ENCODE measurements at places on chromosomes 12 and 14. TPM values are rescaled to one million over a fixed set of nuclear protein-coding genes. Genes with fewer than 3 reads are reported as not detected.

DNA sequence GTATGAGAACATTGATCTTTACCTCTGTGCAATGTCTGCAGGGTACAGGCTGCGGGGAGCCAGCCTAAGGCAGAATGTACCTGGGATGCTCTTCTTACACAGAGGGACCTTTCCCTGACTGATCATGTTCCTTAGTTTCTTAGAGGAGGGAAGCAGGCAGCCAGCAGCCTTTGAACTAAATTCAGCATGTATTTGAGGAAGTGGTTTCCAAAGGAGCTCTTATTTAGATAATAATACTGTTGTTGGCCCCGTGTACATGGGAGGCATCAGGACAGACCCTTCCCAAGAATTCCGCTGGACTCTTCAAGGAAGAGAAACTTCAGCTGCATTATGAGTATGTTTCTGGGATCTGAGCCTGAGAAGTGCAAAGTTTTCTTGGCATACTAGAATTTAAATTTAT is 98.8 kb downstream of the CCDC92 start:
- no peak for DNase-seq

GRCh38 chr14:87111741-87112140 is 881.2 kb downstream of the GALC start:
- peak; percentile 65 for DNase-seq

Gene AVPR1A
- total RNA-seq = 27.1 TPM

DNA sequence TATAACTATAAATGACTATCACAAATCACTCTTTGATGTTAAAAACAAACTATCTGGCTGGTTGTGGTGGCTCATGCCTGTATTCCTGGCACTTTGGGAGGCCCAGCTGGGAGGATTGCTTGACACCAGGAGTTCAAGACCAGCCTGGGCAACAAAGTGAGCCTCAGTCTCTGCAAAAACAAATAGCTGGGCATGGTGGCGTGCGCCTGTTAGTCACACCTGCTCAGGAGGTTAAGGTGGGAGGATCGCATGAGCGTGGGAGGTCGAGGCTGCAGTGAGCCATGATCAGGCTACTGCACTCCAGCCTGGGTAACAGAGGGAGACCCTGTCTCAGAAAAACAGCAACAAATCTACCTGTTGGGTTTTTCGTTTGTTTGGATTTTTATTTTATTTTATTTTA is 5.4 kb downstream of the TXNRD1 start:
- DNase-seq = no peak

DNA sequence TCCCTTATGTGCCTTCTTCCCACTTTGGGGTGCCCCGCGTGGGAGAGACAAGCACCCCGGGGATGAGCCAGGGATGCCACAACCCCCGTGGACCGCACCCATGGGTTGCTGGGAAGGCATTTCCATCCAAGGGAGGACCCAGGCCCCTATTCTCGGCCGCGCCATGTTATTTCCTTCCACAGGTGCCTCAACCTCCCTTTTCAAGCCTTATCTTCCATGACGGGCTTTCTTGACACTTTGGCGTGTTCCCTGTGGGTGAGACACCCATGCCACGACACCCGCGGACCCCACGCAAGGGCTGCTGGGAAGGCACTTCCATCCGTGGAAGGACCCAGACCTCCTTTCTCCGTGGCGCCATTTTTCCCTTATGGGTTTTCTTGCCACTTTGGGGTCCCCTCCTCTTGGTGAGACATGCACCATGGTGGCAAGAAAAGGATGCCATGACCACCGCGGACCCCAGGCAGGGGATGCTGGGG is 269.2 kb downstream of the ALG10 start:
- DNase-seq = no peak

Gene ITGA7
- 278 TPM for total RNA-seq

Gene TMX1
- 38.2 TPM for total RNA-seq

DNA sequence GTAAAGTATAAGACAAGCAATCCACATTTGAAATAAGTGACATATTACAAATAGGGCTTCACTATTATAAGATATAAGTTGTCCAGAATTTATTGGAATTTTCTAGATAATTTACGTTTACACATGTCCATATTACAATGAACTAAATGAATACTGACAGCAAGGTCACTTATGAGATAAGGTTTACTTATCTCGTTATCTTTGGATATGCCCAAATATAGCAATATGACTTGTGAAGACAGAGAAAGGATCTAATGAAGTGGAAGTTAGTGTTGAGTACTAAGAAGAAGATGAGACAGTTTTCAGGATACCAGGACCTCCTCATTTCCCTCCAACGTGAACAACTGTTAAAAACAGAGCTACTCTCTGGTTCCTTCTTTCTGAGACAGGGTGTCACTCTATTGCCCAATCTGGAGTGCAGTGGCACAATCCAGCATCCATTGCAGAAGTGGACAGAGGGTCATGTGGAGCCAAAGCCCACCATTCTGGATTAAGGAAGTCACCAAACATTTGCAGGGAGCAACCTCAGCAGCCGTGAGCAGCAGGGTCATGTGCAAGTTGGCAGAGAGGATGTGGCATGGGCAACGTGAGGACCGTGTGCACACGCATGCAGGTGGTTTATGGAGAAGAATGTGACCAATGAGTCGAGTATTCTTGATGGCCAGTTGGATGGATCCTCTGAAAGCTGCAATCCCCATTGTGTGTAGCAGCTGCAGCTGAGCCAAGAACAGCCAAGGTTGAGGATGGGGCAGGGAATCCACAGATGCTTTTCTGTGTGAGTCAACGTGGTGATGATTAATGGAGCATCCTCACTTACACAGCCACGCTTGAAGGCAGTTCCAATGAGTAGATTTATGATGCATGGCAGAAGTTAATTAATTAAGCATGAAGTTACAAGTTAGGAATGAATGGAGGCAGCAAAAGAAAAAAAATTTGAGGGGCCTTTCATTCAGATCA is 111.0 kb downstream of the BICD1 start:
- no peak for DNase-seq

DNA sequence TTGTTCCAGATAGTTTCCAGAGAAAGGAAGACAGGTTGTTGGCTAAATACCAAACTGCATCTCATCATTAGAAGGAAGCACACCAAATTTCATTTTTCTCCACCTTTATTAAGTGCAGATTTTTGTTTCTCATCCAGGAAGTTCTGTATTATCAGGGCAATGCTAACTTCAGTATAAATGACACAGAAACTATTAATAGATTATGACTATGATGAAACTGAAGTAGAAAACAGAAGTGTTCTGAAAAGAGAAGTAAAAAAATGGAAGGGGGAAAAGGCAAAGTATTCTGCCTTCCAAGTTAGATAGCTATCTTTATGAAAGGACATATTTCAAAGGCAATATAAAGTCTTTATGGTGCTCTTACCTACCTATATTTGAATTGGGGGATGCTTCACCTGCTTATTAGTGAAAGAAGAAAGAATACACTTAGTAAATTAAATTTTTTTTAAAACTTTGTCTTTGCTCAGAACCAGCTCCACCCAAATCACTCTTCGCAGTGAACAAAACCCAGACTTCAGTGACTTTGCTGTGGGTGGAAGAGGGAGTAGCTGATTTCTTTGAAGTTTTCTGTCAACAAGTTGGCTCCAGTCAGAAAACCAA is 223.9 kb downstream of the PTPRO start:
- DNase-seq = peak; percentile 15
